ENCODE measurements at places on chromosomes 2 and 18. TPM values are rescaled to one million over a fixed set of nuclear protein-coding genes. Genes with fewer than 3 reads are reported as not detected.

- no peak for DNase-seq
These were observed 53.0 kb upstream of the LRP2 start for GRCh38 chr2:169415233-169415748.

DNA sequence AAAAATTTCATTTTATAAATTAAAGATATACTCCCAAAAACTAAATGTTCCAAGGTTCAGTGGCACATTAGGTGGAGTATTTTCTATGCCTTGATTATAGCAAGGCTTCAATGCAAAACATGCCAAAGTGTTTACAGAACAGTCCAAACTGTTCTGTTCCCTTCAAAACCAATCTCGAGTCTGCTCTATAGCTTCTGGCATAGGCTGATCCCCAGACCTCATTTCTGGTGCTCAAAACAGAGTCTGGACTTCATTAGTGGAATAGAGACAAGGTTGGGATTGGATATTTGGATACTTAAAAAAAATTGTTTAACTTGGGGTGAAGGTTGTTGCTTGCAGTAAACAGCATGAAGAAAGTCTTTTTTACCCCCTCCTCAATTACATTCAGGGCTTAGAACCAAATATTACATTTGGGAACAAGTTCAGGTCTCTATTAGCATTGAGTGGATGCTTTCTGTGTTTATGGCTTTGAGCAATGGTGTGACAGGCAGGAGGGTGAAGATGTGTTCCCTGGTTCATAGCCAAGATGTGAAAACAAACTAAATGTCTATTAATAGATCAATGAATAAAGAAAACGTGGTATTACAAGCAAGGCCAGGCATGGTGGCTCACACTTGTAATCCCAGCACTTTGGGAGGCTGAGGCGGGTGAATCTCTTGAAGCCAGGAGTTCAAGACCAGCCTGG is 208.1 kb upstream of the RND3 start:
- DNase-seq: no peak

Gene CCDC74A
- total RNA-seq: 4.3 TPM

DNA sequence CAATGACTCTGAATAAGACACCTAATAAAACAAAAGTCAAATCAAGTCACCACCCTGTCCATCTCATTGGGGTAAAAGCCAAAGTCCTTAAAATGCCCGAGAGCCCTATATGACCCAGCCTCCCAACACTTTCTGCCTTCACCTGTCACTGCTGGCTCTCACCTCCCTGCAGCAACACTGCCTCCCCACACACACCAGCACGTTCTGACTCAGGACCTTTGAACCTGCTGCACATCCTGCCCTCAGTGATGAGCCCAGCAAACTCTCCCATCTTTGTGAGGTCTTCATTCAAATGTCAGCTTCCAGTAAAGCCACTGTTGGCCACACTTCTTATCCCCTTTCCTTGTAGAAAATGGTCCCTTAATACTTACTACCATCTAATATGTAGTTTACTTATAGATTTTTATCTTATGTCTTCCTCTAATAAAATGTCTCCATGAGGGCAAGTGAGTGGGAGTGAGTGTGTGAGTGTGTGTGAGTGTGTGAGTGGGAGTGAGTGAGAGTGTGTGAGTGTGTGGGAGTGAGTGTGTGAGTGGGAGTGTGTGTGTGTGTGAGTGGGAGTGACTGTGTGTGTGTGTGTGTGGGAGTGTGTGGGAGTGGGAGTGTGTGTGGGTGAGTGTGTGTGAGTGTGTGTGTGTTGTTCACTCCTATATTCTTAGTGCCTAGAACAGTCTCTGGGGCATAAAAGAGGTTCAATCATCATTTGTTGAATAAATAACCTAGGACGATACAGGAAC is 504.7 kb downstream of the EIPR1 start:
- no peak for DNase-seq

Gene TMEM17
- 0.70 TPM for total RNA-seq

DNA sequence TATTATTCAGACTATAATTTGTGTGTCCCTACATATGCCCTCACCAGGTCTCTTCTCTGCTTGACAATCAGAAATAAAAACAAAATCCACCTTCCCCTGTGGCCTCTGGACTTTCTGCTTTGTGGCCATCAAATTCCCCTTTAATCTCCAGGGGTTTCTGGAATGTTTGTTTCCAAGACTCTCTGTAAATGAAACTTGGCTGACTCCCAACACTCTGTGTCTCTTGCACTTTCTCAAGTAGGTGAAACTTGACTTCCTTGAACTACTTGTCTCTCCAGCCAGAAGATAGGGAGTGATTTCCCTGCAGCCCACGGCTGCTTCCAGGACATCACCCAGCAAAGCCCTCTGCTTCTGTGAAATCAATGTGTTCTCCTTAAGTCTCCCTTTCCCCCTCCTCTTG is 54.1 kb upstream of the AQP4 start:
- DNase-seq: no peak

DNA sequence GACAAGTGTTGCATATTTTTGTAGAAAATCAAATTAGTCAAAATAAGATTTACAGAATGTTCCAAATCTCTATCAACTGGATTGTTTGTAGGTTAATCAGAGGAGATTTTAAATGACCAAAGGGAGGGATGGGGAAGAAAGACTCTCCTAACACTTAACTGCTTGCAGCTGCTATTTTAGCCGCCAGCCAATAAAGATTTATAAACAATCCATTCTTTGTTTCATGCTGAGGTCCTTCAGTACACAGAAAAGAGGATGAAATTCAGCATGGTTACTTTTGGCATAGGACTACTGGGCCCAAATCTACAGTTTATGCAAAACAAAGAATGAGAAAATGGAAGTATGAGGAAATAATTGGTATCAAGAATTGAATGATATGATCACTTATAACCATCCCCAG is 86.4 kb upstream of the FN1 start:
- no peak for DNase-seq

- no peak for DNase-seq
These were observed 1387.6 kb upstream of the ACVR2A start for GRCh38 chr2:146457221-146457620.

Gene TEKT4
- total RNA-seq: not detected

Gene ITGA4
- 47.5 TPM for total RNA-seq

- no peak for DNase-seq
These were observed 57.1 kb downstream of the PXDN start for GRCh38 chr2:1687254-1687653.

GRCh38 chr2:181104512-181105115 is 124.2 kb downstream of the UBE2E3 start:
- DNase-seq: no peak

Gene B4GALT6
- total RNA-seq: 2.8 TPM

Gene ME2
- total RNA-seq: 72.3 TPM

Gene VWA3B
- total RNA-seq: 0.21 TPM

Gene KLHL29
- 4.0 TPM for total RNA-seq

DNA sequence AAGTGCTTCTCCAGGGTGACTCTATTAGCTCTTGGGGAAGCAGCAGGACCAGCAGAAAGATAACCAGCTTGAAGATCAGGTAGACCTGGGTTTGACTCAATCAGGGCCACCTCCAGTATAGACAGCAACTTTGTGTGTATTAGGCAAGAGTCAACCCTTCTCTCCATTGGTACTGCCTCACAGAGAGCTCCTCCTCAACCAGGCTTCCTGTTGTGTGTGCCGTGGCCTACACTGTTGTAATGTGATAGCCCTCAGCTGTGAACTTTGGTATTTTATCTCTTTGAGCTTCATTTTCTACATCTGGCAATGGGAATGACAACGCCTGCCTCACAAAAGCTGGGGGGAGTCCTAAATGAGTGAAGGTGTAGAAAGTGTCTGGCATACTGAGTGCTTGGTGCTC is 17.0 kb upstream of the MAP3K20 start:
- DNase-seq: no peak

DNA sequence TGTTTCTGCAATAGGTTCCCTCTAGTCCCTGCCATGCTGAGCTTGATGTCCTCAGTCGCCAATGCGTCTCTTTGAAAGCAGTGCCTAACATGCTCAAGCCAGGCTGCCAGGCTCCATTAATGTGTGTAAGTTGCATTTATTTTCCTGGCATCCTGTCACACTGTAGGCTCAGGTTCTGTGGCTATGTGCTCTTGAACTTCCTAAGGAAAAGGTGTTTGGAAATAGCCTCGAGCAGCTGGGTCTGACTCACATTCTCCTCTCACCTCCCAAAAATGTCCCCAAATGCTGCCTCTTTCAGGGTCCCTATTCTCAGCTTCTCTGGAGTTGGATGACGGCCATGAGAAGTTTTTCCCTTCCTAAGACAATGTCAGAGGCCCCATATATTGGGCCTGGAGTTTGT is 58.0 kb upstream of the SLC14A2 start:
- no peak for DNase-seq

DNA sequence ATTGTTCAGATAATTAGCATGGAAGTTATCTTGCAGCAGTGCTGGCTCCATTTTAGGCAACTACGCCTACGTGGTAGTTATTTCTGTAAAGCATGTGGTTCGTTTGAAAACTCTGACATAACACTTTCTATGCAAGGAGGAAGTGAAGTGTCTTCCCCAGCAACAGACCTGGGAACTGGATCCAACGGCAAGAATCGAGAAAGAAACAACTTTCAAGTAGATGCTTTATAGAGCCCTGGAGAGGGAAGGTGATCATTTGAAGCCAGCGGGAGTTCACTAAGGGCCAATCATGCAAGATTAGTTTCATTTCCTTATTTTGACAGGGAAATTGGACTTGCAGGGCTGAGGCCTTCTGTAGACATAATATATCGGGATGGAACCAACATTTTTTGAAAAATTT is 218.3 kb downstream of the ACKR3 start:
- no peak for DNase-seq

DNA sequence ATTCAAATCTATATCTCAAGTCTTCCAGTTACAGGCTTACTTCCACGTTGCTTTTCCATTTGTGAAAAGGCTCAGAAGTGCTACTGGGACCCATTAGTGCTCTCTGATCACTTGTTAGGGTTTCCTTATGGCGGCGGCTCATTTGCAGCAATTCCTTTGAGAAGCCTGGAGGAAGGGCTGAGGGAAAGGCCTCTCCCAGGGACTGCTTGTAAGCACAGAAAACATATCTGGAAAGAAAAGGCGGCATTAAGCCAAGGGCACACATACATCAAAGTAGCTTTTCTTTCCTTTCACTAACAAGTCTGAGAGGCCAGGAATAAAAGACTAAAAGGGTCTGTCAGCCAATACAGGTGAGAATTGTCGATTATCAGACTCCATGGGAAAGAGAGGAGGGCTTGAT is 39.4 kb upstream of the ITGB6 start:
- no peak for DNase-seq

- DNase-seq: no peak
These were observed 283.0 kb downstream of the RND3 start for GRCh38 chr2:150204451-150204850.

GRCh38 chr2:63436488-63436887 is 151.8 kb downstream of the WDPCP start:
- DNase-seq: no peak

Data from activated T-cell treated with anti-CD3 and anti-CD28 coated beads, Interleukin-2, amount 50 U/mL, for 72 hours (primary cell).